Lower leg skin (tissue), 4 donors: ENCODE measurements at places on chromosomes 6 and 20. TPM values are rescaled to one million over a fixed set of nuclear protein-coding genes. Genes with fewer than 3 reads are reported as not detected.

- no peak for DNase-seq
Observed at GRCh38 chr6:170525795-170526194, 27.3 kb downstream of the PSMB1 start.

DNA sequence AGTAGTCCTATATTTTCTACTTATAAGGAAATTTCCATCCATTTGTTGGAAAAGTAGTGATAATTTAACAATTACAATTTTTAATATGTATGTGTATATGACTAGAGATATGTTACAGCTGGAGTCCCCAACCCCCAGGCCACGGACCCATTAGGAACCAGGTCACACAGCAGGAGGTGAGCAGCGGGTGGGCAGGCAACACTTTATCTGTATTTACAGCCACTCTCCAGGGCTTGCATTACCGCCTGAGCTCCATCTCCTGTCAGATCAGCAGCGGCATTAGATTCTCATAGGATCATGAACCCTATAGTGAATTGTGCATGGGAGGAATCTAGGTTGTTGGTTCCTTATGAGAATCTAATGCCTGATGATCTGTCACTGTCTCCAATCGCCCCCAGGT is 46.8 kb downstream of the TRDN start:
- no peak for DNase-seq

DNA sequence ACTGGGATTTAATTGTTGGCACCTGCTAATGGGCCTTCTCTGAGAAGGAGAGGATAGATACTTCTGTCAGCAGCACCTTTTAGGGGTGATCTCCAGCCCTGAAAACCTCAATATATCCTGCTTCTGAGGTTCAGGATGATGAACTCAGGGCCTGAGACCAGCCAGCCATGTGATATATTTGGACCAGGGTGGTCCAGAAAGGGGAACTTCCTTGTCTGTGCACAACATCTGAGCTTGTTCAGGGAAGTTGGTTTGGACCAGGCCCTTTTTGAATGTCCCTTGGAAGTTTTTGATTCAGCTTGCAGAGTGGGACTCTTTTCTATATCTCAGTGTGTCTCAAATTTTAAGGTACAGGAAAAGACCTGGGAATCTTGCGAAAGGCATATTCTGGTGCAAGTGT is 85.8 kb downstream of the GFRA4 start:
- no peak for DNase-seq

DNA sequence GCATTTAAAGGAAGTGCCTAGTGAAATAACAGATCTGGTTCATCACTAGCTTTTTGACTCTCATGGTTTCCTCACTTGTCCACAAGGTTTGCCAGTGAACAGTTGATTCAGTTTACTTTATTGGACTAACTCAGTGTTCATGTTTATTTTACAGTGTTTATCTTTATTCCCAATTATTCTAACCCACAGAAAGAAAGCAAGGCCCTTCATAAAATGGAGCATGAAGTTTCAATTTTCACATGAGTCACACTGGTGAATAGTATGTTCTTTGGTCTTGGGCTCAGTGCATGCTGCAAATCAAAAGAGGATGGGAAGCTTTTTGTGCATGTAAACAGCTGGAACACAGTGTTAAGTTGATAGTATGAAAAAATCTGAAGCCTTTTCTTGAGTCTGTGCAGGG is 217.6 kb upstream of the HDDC2 start:
- no peak for DNase-seq

TRIM27 gene
- 38.9 TPM for total RNA-seq

E2F1 gene
- 5.3 TPM for total RNA-seq
